CD4-positive, alpha-beta T cell (primary cell): ENCODE measurements at places on chromosomes 5 and 9. TPM values are rescaled to one million over a fixed set of nuclear protein-coding genes. Genes with fewer than 3 reads are reported as not detected.

DNA sequence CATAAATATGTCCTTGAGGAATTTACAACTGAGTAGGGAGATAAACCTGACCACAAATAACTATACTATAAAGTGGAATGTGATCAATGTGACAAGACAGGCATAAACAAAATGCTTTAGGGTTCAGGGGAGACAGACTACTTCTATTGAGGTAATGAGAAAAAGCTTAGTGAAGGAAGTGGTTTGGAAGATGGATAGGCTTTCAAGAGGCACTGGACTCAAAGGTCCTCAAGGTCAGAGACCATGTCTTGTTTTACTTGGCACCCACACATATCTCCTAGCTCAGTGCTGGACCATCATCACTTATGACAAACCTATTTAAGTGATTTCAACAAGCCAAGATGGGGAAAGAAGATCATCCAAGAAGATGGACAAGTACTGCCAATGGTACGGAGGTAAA is 257.8 kb downstream of the BNC2 start:
- H3K36me3 ChIP-seq, result no peaks in the 10 kb centered on the region
- H3K4me3 ChIP-seq, result no peak overlapping the region
- H3K27me3 ChIP-seq, result no peaks in the 10 kb centered on the region
- no peaks in the 10 kb centered on the region for H3K4me1 ChIP-seq

CMYA5 gene
- 0.22 TPM for total RNA-seq

DNA sequence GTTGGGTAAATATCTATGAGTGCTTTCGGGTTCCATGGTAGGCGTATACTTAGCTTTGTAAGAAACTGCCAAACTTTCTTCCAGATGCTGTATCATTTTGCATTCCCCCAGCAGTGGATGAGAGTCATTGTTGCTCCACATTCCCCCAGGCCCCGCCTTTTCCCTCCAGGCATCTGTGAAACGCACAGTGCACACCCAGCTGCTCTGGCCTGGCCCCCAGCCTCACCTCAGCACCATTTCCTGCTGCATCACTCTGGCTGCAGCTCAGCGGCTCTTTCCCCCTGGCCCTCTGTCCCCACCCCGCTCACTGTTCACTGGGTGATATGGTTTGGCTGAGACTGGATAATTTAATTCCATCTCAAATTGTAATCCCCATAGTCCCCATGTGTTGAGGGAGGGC is 76.6 kb upstream of the SPTLC1 start:
- H3K36me3 ChIP-seq, result no peaks in the 10 kb centered on the region
- no peaks in the 10 kb centered on the region for H3K27me3 ChIP-seq
- no peak overlapping the region for H3K4me3 ChIP-seq
- no peak for DNase-seq
- no peak overlapping the region for H3K27ac ChIP-seq

DNA sequence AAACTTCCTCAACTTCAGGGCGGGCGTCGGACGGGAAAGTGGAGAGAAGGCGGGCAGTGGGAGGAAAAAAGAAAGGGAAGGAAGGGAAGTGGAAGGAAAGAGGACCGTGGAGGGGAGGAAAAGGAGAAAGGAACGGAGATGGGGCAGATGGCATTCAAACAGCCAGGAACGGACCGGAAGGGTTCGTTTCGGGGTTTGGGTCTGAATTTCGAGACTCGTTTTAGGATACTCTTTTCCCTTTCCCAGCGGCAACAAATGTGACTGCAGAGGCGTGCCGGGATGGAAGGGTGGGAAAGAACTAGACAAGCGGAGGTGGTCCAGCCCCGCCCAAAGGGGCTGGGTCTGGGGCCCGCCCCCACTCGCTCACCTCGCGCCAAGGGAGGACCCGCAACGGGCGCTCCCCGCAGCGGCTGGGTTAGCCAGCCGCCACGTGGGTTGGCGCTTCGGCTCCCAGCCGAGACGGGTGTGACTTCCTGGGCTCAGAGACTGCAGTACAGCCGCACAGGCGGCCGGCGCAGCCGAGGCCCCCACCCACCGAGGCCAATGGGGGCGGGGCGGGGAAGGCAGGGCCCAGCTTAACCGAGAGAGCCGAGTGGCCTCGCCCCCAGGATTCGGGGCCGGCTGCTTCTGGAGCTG is 2.7 kb downstream of the VCAN start:
- DNase-seq, result peak; percentile 19
- no peak overlapping the region for H3K27ac ChIP-seq
- no peaks in the 10 kb centered on the region for H3K36me3 ChIP-seq

ZBED3 gene
- 3.0 TPM for total RNA-seq

DNA sequence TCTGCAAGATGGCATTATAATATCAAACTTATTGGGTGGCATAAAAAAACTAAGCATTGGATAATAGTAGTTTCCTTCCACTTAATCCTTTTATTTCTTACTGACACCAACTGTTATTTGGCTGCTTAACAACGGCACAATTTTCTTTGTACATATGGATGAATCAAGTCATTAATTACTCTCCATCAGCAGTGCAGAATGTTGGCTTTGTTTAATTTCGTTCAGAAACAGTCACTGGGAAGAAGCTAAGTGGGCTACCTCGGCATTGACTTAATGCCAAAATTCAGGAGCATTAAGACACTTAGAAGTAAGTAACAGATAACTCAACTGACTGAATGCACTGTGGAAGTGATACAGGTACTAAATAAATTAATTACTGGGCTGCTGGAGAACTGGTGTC is 460.4 kb downstream of the CTNND2 start:
- no peak overlapping the region for H3K27ac ChIP-seq
- no peak overlapping the region for H3K4me3 ChIP-seq
- no peaks in the 10 kb centered on the region for H3K36me3 ChIP-seq
- no peak for DNase-seq
- no peaks in the 10 kb centered on the region for H3K27me3 ChIP-seq

DNA sequence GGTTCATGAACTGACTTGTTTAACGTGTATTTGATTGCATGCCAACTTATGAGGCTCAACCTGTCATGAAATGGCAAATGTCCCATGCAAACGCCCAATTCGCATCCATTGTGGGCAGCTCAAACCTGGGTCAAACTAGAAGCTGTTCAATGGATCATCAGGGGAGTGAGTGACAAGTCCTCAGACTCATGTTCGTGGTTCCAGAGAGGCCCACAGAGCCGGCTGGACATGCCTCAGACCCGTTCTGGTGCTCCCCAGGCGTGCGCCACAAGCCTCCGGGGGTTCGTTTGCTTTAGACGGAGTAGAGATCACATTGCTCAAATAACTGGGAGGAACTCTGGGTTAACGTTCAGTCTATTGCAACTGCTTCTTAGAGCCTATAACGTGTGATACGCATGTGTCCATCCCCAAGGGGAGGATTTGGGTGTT is 15.0 kb downstream of the GFI1B start:
- no peak overlapping the region for H3K4me3 ChIP-seq
- no peak for DNase-seq
- peaks cover 7% of the 10 kb centered on the region for H3K4me1 ChIP-seq
- no peak overlapping the region for H3K27ac ChIP-seq
- H3K27me3 ChIP-seq, result peaks cover 18% of the 10 kb centered on the region

ZNF883 gene
- total RNA-seq, result 0.31 TPM

- DNase-seq, result no peak
- H3K4me1 ChIP-seq, result no peaks in the 10 kb centered on the region
- H3K36me3 ChIP-seq, result no peaks in the 10 kb centered on the region
- no peak overlapping the region for H3K4me3 ChIP-seq
- no peaks in the 10 kb centered on the region for H3K27me3 ChIP-seq
- H3K27ac ChIP-seq, result no peak overlapping the region
Observed at GRCh38 chr5:87210743-87211142, 56.9 kb upstream of the RASA1 start.

- DNase-seq, result no peak
- H3K4me3 ChIP-seq, result no peak overlapping the region
- H3K27me3 ChIP-seq, result no peaks in the 10 kb centered on the region
- H3K36me3 ChIP-seq, result no peaks in the 10 kb centered on the region
Observed at GRCh38 chr5:39943811-39944210, 519.0 kb upstream of the DAB2 start.

DNA sequence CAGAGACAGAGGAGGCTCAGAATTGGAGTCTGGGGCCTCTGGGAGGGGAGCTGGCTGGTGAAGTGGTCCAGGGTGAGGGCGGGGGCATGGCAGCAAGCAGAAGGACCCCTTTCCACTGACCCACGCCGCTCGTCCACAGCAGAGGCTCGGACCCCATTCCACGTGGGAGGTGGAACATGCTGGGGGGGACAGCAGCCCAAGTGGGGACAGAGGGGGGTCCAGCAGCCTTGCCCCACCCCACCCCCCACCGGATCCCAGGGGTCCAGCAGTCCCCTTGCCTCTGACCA is 25.4 kb upstream of the NKD2 start:
- peaks cover 4% of the 10 kb centered on the region for H3K27me3 ChIP-seq
- H3K36me3 ChIP-seq, result no peaks in the 10 kb centered on the region
- H3K4me3 ChIP-seq, result no peak overlapping the region
- H3K27ac ChIP-seq, result no peak overlapping the region
- H3K4me1 ChIP-seq, result no peaks in the 10 kb centered on the region
- no peak for DNase-seq

DNA sequence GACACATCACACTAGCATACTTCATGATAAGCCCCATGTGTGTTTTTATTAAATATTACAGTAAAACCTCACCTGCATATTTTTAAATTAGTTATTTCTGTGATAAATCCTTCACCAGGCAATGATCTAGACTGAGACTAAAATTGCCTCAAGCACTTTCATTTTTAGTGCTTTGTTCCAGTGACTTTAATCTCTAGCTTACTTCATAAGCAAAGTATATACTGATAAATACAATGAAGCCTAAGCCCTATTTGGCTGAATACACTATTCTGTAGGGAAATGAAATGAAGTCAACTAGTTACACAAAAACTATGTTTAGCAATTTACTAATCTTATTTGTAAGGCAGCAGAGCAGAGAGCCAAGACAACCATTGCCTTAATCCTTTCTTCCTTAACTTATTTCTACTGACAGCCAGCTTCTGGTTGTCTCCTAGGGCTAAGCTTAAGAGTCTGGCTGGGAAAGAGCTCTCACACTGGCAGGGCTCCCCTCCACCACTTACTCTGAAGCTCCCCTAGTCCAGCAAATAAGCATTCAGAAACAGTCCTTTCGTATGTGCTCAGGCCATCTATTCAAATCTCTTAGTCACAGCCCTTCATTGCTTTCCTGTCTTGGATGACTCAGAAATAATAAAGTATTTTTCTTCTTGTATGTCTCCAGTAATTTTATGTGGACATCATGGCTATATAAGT is 31.4 kb upstream of the MTAP start:
- no peak overlapping the region for H3K27ac ChIP-seq
- H3K36me3 ChIP-seq, result no peaks in the 10 kb centered on the region
- DNase-seq, result no peak
- no peaks in the 10 kb centered on the region for H3K27me3 ChIP-seq

- no peaks in the 10 kb centered on the region for H3K27me3 ChIP-seq
- no peak for DNase-seq
- no peak overlapping the region for H3K4me3 ChIP-seq
- H3K27ac ChIP-seq, result no peak overlapping the region
Observed at GRCh38 chr5:113266913-113267227, 167.9 kb downstream of the TSSK1B start.

- H3K4me1 ChIP-seq, result no peaks in the 10 kb centered on the region
- H3K4me3 ChIP-seq, result no peak overlapping the region
- no peaks in the 10 kb centered on the region for H3K36me3 ChIP-seq
- DNase-seq, result no peak
- no peaks in the 10 kb centered on the region for H3K27me3 ChIP-seq
Observed at GRCh38 chr9:85055506-85056202, 386.1 kb downstream of the NTRK2 start.

RANBP3L gene
- not detected for total RNA-seq

GARIN3 gene
- not detected for total RNA-seq

DNA sequence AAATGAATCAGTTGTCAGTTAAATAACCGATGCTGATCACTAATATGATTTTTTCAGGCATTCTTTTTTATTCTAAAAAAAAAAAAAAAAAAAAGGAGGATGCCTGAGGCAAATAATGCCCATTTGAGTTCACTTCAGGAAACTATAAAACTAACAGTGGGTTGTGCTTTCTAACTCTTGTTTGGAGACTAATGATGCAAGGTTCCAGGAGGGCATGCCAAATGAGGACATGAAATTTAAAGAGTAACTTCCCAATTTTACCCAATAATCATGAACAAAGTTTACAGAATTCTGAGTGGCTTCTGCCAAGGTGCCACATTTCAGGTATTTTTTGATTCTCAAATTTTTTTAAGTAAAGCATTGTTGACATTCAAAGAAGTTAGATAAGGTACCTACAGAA is 41.0 kb downstream of the CEP120 start:
- H3K36me3 ChIP-seq, result peaks cover 92% of the 10 kb centered on the region
- H3K27ac ChIP-seq, result no peak overlapping the region
- DNase-seq, result no peak
- no peak overlapping the region for H3K4me3 ChIP-seq
- no peaks in the 10 kb centered on the region for H3K4me1 ChIP-seq

TMC1 gene
- not detected for total RNA-seq

DNA sequence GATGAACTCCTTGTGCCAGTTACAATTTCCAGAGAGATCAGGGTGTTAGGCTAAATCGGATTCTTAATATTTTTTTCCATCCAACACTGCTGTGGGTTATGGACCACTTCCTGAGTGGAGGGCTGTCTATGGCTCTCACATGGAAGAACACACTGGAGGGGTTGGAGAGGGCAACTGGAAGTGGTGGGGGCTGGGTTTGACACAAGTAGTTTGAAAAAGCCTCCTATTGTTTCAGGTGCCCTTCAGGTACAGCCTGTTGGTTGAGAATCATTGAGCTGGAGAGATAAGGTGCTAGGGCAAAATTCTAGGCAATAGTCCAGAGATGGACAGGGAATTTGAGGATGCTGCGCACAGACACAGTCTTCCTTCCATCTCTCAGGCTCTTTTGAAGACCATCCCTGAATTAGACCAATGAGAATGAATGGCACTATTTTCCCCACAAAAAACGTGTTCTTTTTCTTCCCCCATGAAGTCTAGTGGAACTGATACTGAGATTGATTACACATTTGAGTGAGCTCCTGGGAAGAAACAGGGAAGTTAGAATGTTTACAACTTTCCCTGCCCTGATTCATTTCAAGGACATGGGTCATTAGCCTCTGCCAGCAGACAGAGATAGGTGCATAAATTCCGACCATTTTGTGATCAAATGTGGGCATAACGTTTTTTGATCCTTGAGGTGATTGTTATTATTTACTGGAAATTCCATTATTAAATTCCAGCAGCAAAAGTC is 87.7 kb downstream of the ACER2 start:
- no peak overlapping the region for H3K4me3 ChIP-seq
- H3K36me3 ChIP-seq, result no peaks in the 10 kb centered on the region
- no peak overlapping the region for H3K27ac ChIP-seq
- no peak for DNase-seq
- H3K4me1 ChIP-seq, result peaks cover 6% of the 10 kb centered on the region
- no peaks in the 10 kb centered on the region for H3K27me3 ChIP-seq

GRCh38 chr5:32278406-32278805 is 34.3 kb downstream of the MTMR12 start:
- H3K4me1 ChIP-seq, result peaks cover 13% of the 10 kb centered on the region
- peak; percentile 20 for DNase-seq
- H3K4me3 ChIP-seq, result no peak overlapping the region
- H3K27ac ChIP-seq, result no peak overlapping the region

GRCh38 chr5:151523335-151523734 is 67.8 kb downstream of the FAT2 start:
- H3K36me3 ChIP-seq, result no peaks in the 10 kb centered on the region
- no peaks in the 10 kb centered on the region for H3K27me3 ChIP-seq
- H3K4me3 ChIP-seq, result no peak overlapping the region
- DNase-seq, result no peak
- H3K27ac ChIP-seq, result no peak overlapping the region

EPB41L4A gene
- 0.08 TPM for total RNA-seq
